ENCODE measurements at places on chromosomes 12 and 14.

GRCh38 chr14:37447883-37448391 is 147.1 kb downstream of the FOXA1 start:
- no peak for DNase-seq

DNA sequence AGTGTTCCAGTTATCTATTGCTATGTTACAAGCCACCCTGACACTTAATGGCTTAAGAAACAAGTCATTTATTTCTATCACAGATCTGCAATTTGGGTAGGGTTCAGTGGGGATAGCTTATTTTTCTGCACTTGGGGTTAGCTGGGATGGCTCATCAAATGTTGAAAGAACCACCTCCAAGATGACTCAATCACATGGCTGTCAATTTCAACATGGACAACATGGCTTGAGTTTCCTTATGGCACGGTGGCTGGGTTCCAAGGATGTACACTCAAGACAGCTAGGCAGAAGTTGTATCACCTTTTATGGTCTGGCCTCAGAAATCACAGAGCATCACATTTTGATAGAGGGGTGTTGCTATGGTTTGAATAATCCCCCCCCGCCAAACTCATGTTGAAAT is 24.5 kb upstream of the IGF1 start:
- DNase-seq, result no peak

DNA sequence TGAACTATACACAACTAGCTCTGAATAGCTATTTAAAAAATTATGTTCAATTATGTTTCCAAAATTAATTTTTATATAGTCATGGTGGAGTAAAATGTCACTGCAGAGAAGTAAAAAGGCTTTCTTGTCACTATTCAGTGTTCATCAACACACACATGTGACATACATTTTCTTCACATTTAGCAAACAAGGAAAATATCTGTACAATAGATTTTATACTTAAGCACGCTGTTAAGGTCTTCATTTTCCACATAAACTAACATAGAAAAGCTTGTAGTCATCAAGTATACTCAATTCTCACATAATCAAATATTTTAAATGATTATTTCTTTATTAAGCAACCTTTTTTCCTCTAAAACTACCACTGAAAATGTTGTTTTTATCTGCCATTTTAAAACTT is 141.2 kb upstream of the DIO2 start:
- DNase-seq, result no peak

DNA sequence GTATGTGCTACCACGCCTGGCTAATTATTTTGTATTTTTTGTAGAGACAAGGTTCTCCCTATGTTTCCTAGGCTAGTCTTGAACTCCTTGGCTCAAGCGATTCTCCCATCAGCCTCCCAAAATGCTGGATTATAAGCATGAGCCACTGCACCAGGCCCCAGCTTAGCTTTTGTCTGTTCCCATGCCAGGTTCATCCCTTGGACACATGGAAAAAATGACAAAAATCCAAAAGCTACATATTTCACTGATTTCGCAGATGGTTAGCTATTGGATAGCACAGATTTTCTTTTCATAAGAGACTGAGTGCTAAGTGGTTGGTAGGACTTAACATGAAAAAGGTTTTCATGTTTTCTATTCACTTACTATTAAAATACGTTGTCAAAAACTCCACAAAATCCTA is 286.6 kb upstream of the KITLG start:
- DNase-seq, result no peak

DNA sequence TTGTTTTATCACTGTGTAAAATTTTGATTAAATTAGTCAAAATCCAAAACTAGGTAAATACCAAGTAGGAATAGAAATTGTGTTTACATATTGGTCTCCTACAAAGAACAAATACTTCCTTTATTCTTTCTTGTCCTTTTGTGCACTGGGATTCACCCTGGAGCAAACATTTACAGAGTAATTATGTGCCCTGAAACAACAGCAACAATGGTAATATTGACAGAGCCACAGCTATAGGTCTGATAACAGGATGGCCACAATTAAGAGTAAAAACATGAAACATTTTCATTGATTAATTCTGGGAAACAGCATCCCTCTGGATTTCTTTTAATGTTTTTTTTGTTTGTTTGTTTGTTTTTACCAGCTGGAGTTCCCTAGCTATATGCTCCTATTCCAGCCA is 61.2 kb downstream of the SLC38A6 start:
- DNase-seq, result no peak

GRCh38 chr12:76101739-76102385 is 17.4 kb upstream of the NAP1L1 start:
- no peak for DNase-seq
